IMR-90 (cell line): ENCODE measurements at places on chromosomes 11 and 22. TPM values are rescaled to one million over a fixed set of nuclear protein-coding genes. Genes with fewer than 3 reads are reported as not detected.

Gene CASP5
- total RNA-seq, result not detected in 2 replicates

GRCh38 chr11:45041596-45041995 is 90.9 kb upstream of the TP53I11 start:
- no peak for DNase-seq
- H3K36me3 ChIP-seq, result no peaks in the 10 kb centered on the region
- peaks cover 8% of the 10 kb centered on the region for H3K4me1 ChIP-seq
- no peak overlapping the region for H3K27ac ChIP-seq

DNA sequence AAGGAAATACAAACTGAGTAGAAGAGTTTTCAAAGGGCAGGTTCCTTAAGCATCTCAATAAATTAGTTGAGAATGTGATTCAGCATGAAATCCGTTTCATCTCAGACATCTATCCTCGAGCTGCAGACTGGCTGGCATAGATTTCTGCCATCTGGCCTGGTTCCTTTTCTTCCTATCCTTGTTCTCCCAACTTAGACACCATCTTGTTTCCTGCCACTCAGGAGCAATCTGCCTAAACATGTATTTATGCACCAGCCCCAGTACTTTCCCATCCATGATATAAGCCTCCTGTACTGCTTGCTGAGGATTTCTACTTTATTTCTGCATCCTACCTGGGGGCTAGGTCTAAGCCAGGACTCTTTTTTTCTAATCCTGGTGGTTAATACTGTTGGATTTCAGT is 359.1 kb upstream of the C11orf87 start:
- no peak overlapping the region for H3K27ac ChIP-seq
- DNase-seq, result no peak
- H3K36me3 ChIP-seq, result no peaks in the 10 kb centered on the region

DNA sequence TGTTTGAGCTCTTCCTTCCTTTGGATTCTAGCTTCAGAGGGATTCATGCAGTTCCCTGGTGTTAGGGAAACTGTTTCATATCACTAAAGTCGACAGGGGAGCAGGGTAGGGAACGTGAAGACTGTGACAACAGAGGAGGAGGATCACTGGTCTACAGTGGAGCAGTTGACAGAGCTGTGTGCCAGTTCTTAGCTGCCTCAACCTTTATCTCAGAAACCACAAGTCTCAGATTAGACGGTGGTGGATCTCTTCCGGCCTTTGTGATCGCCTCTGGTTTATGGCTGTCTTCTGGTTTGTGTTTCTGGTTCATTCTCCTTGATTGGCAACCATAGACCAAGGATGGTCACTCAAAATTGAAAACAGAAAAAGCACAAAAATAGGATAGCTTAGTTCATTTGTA is 538.9 kb upstream of the API5 start:
- DNase-seq, result no peak
- H3K4me3 ChIP-seq, result no peak overlapping the region
- H3K27me3 ChIP-seq, result no peaks in the 10 kb centered on the region
- H3K27ac ChIP-seq, result no peak overlapping the region
- H3K36me3 ChIP-seq, result no peaks in the 10 kb centered on the region

DNA sequence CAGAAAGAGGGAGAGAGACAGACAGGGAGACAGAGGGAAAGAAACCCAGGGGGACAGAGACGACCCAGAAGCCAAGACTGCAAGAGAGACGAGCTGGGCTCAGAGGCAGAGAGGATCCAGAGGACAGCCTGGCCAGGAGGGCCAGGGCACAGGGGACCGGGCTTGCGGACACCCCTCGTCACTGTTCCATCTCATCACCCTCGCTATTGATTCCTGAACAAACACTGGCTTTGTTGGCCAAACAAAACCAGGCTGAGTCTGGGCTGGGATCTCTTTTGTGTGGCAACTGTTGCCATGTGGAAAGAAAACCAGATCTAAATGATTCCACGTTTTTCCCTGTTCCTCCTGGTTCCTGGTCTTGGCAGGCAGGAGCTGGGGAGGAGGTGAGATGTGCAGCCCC is 339.4 kb downstream of the MN1 start:
- H3K4me1 ChIP-seq, result peaks cover 27% of the 10 kb centered on the region
- no peaks in the 10 kb centered on the region for H3K36me3 ChIP-seq
- H3K27me3 ChIP-seq, result no peaks in the 10 kb centered on the region
- no peak overlapping the region for H3K4me3 ChIP-seq
- H3K27ac ChIP-seq, result no peak overlapping the region; the same call in 1 of the 2 replicates

- H3K27me3 ChIP-seq, result no peaks in the 10 kb centered on the region
- H3K27ac ChIP-seq, result no peak overlapping the region
- H3K4me3 ChIP-seq, result no peak overlapping the region
- DNase-seq, result no peak
Observed at GRCh38 chr11:112628676-112629075, 332.5 kb upstream of the NCAM1 start.

DNA sequence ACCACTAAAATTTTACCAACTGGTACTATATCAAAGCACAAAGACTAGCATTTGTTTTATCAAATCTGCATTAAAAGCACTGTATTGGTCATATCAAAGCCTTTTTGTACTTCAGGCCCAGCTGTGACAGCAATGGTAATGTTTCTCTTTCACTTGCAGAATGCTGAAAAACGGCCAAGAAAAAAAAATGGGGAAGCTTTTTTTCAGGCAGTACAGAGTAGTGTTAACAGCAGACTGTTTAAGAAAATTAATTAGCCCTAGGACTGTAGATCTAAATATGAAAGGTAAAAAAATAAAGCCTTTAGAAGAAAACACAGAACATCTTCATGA is 33.3 kb downstream of the DENND5A start:
- no peaks in the 10 kb centered on the region for H3K36me3 ChIP-seq
- H3K4me3 ChIP-seq, result no peak overlapping the region
- H3K4me1 ChIP-seq, result peaks cover 15% of the 10 kb centered on the region
- no peak overlapping the region for H3K27ac ChIP-seq

GRCh38 chr11:69156673-69157155 is 979 bp downstream of the SMIM38 start:
- no peaks in the 10 kb centered on the region for H3K27me3 ChIP-seq
- no peaks in the 10 kb centered on the region for H3K36me3 ChIP-seq
- DNase-seq, result peak; percentile 29
- H3K27ac ChIP-seq, result peak overlapping the region; percentile 49
- peaks cover 20% of the 10 kb centered on the region for H3K4me1 ChIP-seq

- no peaks in the 10 kb centered on the region for H3K36me3 ChIP-seq
- H3K27ac ChIP-seq, result no peak overlapping the region
- H3K4me3 ChIP-seq, result no peak overlapping the region
- H3K4me1 ChIP-seq, result peaks cover 6% of the 10 kb centered on the region
Observed at GRCh38 chr11:128619540-128620308, 32.4 kb upstream of the ETS1 start.

Gene SEC14L6
- not detected in 2 replicates for total RNA-seq

GRCh38 chr22:23397613-23398567 is 182.2 kb downstream of the IGLL1 start:
- H3K36me3 ChIP-seq, result no peaks in the 10 kb centered on the region
- no peak for DNase-seq
- no peak overlapping the region for H3K4me3 ChIP-seq

DNA sequence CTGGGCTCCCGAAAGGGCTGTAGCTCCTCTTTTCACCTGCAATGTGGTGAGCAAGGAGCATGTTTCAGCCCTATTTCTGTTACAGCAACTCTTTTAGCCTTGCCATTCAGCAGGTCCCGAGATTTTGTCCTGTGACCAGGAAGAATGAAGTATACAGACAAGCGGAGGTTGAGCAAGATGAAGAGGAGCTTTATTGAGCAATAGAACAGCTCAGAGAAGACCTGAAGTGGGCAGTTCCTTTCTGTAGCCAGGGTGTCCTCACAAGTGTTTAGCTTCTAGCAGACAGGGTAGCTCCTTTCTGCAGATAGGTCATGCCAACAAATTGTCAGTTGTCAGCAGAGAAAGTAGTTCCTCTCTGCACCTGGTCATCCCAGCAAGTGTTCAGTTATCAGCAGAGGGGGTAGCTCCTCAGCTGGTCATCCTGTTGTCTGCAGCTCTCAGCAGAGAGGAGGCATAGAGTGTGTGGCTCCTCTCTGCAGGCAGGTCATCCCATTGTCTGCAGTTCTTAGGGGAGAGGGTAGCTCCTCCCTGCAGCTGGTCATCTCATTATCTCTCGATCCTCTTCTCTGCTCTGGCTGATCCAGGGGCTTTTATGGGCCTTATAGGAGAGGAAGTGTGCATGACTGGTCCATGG is 5.4 kb upstream of the OR56A4 start:
- no peaks in the 10 kb centered on the region for H3K36me3 ChIP-seq
- H3K27ac ChIP-seq, result no peak overlapping the region

Gene IL17REL
- total RNA-seq, result not detected in 2 replicates

DNA sequence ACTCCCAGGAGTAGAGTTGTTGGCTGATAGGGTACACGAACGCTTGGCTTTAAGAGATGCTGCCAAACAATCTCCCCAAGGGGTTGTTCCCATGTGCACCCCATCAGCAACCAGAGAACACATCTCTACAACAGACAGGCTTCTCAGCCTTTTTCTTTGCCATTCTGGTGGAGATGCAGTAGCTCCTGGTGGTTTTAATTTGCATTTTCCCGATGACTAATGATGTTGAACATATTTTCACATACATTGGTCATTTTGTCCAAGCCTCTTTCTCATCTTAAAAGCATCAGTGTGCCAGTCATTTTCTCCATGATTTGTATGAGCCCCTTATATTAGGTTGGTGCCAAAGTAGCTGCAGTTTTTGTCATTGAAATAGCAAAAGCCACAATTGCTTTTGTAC is 21.8 kb downstream of the DHCR7 start:
- H3K36me3 ChIP-seq, result no peaks in the 10 kb centered on the region
- DNase-seq, result no peak
- no peak overlapping the region for H3K4me3 ChIP-seq

GRCh38 chr11:16749666-16750065 is 11.2 kb downstream of the C11orf58 start:
- no peak overlapping the region for H3K4me3 ChIP-seq
- no peaks in the 10 kb centered on the region for H3K27me3 ChIP-seq
- H3K36me3 ChIP-seq, result peaks cover 57% of the 10 kb centered on the region
- no peak overlapping the region for H3K27ac ChIP-seq
- H3K4me1 ChIP-seq, result no peaks in the 10 kb centered on the region

Gene MAJIN
- not detected in 2 replicates for total RNA-seq
